ENCODE measurements at places on chromosomes 2 and 18.

DNA sequence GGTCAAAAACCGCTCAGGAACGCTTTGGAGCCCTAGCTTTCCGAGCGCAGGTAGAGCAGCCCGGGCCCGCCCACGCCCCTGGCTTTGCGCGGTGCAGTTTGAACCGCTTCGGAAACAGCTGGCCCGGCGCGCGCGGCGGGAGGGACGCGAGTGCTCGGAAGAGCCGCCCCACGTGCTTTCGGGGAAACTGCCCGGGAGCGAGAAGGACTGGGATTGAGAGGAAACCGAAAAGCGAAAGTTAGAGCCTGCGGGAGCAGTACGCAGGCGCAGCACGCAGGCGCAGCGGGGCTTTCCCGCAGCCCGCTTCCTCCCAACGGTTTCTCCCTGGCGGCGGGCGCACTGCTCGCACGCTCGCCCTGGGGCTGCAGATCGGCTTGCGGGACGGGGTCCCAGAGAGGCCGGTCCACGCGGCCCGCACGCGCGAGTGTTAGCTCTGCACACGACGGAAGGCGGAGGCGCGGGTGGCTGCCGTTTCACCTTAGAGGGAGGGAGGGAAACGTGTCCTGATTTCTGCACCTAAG is 6.3 kb upstream of the STAT1 start:
- DNase-seq, result peak; percentile 95

- DNase-seq, result no peak
Observed at GRCh38 chr2:237231593-237231992, 145.9 kb downstream of the COPS8 start.

- DNase-seq, result no peak
Observed at GRCh38 chr2:195313962-195314361, 343.1 kb upstream of the SLC39A10 start.

- DNase-seq, result no peak
Observed at GRCh38 chr2:10441948-10442347, 6.2 kb downstream of the ODC1 start.

GRCh38 chr2:44688456-44689124 is 252.9 kb upstream of the SIX3 start:
- DNase-seq, result no peak

DNA sequence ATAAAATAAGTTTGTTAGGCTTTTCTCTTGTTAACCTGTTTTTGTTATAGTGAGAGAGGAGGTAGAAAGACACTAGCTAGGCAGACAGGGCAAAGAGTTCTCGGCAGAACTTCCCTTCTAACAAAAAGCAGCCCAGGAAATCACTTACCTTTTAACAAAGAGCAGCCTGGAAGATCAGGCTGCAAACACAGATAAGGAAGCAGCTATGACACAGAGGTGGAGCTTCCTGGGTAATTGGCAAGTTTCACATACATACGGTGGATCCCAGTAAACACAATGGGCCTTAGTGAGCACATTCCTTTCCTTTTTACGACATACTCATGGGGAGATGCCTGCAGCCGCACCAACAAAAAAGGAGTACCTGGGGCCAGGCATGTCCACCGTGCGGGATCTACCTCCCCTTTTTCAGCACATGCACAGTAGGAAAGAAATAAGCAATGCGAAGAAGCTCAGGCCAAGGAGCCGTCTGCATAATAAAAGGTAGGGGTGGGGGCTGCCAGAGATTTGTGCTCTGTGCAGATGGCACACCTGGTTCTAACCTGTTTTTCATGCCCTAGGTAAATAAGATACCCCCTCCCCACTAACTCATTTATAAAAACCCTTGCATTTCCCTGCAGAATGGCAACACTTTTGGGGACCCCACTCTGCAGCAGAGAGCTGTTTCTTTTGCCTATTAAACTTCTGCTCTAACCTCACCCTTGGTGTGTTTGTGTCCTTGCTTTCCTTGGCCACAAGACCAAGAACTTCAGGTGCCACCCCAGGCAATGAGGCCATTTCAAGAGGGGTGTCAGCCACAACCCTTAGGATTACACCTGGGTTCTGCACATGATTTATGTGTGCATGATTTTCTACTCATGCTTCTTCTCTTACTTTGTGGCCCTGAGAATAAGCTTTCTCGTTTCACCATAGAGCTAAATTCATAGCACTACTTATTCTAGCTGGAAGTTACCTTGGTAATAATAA is 26.5 kb downstream of the MDH1 start:
- DNase-seq, result no peak
